ENCODE measurements at places on chromosomes 3 and 15.

- no peak for DNase-seq
Measured at GRCh38 chr3:100438623-100438974, 37.3 kb downstream of the LNP1 start.

GRCh38 chr15:99970891-99971430 is 237.7 kb upstream of the LYSMD4 start:
- no peak for DNase-seq

GRCh38 chr3:178850450-178851190 is 221.0 kb downstream of the ZMAT3 start:
- no peak for DNase-seq

DNA sequence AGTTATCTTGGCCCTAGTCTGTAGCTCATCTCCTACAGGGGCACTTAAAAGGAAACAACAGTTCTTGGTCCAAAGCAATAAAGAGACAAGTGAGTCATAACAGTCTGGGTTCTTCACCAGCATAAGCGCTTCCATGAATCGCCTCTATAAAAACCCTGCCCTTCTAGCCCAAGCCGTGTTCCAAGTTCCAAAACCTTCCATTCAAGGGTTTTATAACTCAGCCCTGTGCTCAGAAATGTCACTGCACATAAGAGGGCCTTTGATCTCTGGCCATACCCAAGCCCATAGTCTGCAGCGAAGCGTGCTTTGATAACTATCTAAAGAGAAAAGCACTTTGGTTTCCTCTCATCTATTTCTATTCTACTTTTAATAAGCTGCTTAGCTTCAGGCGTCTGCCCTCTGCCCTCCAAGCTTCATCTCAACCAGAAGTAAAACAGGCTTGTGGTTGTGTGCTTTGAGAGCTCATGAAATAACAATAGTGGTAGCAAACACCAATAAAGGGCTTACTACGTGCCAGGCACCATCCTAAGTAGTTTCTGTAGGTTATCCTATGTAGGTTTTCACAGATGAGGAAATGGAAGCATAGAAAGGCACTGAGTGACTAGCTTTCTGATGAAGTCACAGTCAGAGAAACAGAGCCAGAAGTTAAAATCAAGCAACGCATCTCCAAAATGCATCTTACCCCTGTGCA is 64.0 kb upstream of the AKAP13 start:
- DNase-seq = no peak

- peak; percentile 70 for DNase-seq
Measured at GRCh38 chr15:50051811-50052419, 67.1 kb downstream of the ATP8B4 start.

- DNase-seq = no peak
Measured at GRCh38 chr3:123371426-123371825, 77.5 kb downstream of the ADCY5 start.

GRCh38 chr3:192042116-192042515 is 581.2 kb downstream of the PYDC2 start:
- DNase-seq = no peak

- no peak for DNase-seq
Measured at GRCh38 chr3:185353823-185354614, 8.9 kb upstream of the MAP3K13 start.

DNA sequence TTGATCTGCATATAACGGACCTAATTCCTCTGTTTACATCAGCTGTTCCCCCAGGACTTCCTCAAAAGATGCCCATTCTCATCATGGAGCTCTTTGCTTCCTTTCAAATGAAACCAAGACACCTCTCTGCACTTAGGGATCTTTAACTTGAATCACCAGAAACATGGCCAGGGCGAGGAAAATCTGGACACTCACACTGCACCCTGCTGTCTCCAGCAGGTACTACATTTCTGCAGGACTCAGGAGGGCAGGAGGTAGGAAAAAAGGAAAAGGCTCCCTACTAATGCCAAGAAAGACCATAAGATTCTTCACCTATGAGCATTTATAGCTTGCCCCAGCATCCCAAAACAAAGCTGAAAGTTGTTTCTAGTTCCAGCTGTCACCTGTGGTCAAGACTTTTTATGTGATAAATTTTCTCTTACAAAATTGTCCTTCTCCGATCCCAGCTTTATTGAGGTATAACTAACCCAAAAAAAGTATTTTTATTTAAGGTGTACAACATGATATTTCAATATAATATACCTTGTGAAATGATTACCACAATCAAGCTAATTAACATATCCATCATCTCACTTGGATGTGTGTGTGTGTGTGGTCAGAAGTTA is 87.3 kb upstream of the C15orf61 start:
- DNase-seq = peak; percentile 65

DNA sequence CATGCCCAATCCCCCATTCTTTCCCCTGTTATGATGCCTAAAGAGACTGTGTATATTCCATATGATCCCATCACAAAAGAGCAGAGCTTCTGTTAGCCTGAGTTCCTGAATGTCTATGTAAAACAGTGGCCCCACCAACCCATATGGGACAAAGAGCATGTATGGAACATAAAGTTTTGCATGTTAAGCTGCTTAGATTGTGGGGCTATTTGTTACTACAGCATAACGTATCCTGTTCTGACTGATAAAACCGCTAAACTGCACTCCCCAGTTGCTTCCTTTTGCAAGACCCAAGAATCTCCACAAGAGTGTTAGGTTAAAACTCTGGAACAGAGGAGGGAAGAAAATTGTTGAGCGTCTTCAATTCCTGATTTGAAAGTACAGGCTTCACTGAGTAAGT is 154.8 kb downstream of the ALDH1A2 start:
- DNase-seq = no peak

DNA sequence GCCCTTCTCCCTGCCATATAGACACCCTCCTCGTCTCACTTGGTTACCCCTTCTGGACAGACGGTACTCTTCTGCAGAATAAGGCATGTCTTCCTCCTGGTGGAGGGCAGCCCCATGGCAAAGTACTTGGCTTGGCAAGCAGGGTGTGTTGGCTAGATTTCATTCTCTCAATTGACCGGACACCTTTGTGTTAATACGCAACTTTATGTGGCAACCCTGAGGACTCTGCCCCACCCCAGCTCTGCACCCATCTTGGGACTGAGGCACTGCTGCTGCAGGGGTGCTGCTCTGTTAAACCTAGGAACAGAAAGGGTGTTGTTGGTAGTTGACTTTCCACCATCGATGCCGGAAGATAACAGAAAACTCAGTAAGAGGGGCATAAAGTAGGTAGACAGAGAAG is 55.2 kb downstream of the PTPRG start:
- DNase-seq = no peak

DNA sequence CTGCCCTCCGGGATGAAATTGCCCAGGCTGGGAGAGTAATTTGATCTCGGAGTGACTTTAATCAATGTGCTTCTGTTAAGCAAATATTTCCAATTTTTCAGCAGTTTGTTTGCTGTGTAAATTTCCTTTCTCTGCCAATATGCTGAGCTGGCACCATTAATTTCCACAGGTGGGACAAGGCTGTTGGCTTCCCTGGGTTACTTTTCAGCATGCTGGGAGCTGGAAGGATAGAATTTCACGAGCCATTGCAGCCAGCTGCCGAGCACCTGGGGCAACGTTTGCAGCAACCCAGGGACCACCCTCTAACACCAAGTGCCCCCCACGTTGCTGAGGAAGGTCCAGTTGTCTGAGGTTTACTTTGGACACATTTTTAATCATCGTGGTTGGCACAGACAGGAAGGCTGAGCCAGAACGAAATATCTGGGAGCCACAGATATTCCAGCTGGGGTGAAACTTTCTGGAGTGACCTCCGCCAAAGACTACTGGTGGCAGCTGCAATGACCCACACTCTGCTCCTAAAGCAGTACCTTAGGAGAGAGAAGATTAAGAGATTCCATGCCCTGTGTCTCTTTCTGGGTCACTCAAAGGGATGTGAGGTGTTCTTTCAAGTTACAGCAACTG is 293.3 kb upstream of the RGMA start:
- no peak for DNase-seq
